ENCODE measurements at places on chromosomes 7 and 10.

GRCh38 chr7:2000153-2000687 lies 232.5 kb downstream of the MAD1L1 start:
- DNase-seq: no peak

DNA sequence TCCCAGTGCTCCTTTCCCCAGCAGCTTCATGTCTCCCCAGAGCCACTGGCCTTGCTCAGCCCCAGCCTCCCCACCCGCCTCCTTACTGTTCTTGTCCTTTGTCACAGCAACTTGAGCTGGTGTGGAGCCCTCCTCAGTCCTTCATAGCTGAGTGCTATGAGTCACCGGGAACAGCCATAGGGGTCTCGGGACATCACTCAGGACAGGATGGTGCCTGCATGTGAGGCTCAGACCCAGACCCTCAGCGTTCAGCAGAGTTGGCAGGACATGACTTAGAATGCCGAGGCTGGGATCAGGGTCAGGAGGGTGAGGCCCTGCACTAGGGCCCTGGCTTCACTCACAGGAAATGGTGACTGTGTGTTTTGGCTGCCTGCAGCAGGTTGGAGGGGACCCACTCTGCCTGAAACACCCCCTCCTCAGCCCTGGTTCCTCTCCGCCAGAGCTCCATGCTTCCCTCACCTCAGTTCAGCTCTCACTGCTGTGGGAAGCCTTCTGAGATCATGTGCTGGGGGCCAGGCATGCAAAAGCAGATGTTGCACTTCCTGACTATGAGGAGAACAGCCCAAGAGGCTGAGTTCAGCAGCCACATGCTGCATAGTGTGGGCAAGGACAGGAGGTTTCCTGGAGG lies 40.7 kb upstream of the GJD4 start:
- DNase-seq: no peak

DNA sequence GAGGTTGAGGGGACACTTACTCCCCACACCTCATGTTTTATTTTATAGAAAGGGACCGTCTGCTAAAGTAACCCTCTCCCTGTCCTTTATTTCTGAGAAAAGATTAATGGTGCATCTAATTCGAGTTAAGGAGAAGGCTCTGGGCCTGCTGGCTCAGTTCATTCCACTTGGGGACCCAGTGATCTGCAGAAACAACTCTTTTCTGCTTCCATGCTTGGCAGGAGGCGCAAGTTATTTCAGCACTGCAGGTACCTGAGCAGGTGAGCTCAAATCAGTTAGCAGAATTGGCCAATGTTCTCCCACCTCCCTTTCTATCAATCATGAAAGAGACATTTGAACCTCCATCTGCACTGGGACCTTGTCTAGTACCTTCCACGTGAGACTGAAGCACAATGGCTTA lies 396.1 kb downstream of the SFMBT2 start:
- no peak for DNase-seq

DNA sequence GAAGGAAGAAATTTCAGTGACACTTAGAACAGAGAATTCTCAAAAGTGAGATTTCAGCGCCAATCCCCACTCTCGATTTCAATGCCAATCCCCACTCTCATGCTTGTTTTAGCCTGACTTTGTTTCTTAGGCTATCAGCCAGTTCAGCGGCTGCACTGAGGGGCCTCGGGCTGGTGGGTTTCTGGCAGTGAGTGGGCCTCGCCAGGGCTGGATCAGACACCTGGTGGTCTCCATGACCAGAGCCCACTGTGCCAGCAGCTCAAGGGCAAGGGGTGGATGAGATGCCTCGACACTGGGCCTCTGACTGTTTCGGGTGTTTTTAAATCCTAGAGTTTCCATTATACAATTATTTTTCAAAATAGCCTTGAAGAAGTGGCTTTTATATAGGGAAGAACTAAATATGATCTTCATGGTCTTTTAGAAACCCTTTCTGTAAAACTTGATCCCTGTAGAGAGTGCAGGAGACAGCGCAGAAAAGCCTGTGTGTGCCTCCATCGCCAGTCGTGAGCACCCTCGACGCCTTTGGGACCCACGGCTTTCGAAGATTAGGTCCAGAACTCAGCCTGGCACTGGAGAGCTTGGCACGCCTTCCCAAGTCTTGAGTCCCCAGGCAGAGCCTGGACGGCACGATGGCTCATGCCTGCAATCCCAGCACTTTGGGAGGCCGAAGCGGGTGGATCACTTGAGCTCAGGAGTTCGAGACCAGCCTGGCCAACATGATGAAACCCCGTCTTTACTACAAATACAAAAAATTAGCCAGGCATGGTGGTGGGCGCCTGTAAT lies 76.2 kb downstream of the INPP5A start:
- no peak for DNase-seq

GRCh38 chr10:90862908-90863514 lies 5.2 kb upstream of the HTR7 start:
- DNase-seq: no peak
